ENCODE measurements at places on chromosomes 5 and 9. TPM values are rescaled to one million over a fixed set of nuclear protein-coding genes. Genes with fewer than 3 reads are reported as not detected.

The TNFSF8 gene
- 73.6 TPM for total RNA-seq

The PCDHGA2 gene
- total RNA-seq = 0.11 TPM

The IFNA21 gene
- not detected for total RNA-seq

The SLC26A2 gene
- total RNA-seq = 8.0 TPM

The ST8SIA4 gene
- 82.3 TPM for total RNA-seq

The LCN9 gene
- total RNA-seq = not detected

The SFXN1 gene
- 326 TPM for total RNA-seq

The REEP2 gene
- total RNA-seq = 11.1 TPM

The HMCN2 gene
- total RNA-seq = not detected

The C8G gene
- 0.76 TPM for total RNA-seq

The ACTBL2 gene
- total RNA-seq = not detected

The PCDHA8 gene
- total RNA-seq = not detected
